ENCODE measurements at places on chromosomes 1 and 21. TPM values are rescaled to one million over a fixed set of nuclear protein-coding genes. Genes with fewer than 3 reads are reported as not detected.

Gene CYP4Z1
- not detected for total RNA-seq

Gene GSTM1
- total RNA-seq: not detected

Gene BRINP3
- not detected for total RNA-seq

Gene TNFAIP8L2
- total RNA-seq: not detected

Gene BACE2
- 21.8 TPM for total RNA-seq

Gene MAP3K7CL
- total RNA-seq: 1.9 TPM

Gene PCSK9
- total RNA-seq: 4.1 TPM

Gene FAM43B
- total RNA-seq: 6.2 TPM

Gene FAM167B
- 0.84 TPM for total RNA-seq

Gene BLZF1
- 16.8 TPM for total RNA-seq

Gene HSD17B7
- 10.3 TPM for total RNA-seq

Gene RHBG
- total RNA-seq: not detected

Gene PRRX1
- not detected for total RNA-seq

Gene LAX1
- total RNA-seq: not detected

Gene GPR25
- not detected for total RNA-seq

Gene CACNA1S
- total RNA-seq: 0.01 TPM

Gene VSIG8
- total RNA-seq: 0.06 TPM

Gene OPRD1
- total RNA-seq: 0.06 TPM

Gene SERPINC1
- total RNA-seq: not detected

Gene F11R
- total RNA-seq: 50.6 TPM

Gene TRIM58
- not detected for total RNA-seq

Gene FMN2
- total RNA-seq: 5.8 TPM

Gene MASP2
- total RNA-seq: 0.07 TPM

Gene BSND
- not detected for total RNA-seq

Gene PSMA5
- total RNA-seq: 113 TPM

Gene CD1B
- not detected for total RNA-seq

Gene SLC25A34
- 0.13 TPM for total RNA-seq

Gene NES
- 1.8 TPM for total RNA-seq
